T-helper 17 cell (primary cell): ENCODE measurements at places on chromosomes 7 and 10. TPM values are rescaled to one million over a fixed set of nuclear protein-coding genes. Genes with fewer than 3 reads are reported as not detected.
A peak's percentile ranks its signal among the peaks of the same experiment; 100 is the strongest.

- DNase-seq = no peak
- peaks cover 16% of the 10 kb centered on the region for H3K4me1 ChIP-seq
- H3K27me3 ChIP-seq = no peaks in the 10 kb centered on the region
- H3K4me3 ChIP-seq = peak overlapping the region; percentile 60
These were observed 36.9 kb upstream of the GSDME start for GRCh38 chr7:24793982-24794648.

DNA sequence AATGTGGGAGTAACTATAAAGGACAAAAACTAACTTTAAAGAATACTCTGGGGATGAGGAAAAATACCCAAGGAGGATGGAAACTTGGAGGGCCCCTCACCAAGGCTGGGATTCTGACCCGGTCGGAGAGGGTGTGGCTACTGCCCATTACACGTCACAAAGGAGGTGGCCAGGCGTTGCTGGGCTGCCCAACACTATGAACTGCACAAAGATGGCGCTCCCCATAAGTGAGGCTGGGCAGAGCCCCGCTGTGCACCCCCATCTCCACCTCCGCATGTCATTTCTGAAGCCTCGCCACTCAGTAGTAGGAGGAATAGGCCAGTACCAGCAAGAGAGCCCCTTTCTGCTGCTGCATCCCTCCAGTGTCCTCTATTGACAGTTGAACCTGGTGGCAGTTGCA lies 290.1 kb upstream of the ZNF32 start:
- peaks cover 21% of the 10 kb centered on the region for H3K4me1 ChIP-seq
- peaks cover 2% of the 10 kb centered on the region for H3K36me3 ChIP-seq
- H3K27ac ChIP-seq = no peak overlapping the region

The MSMB gene
- total RNA-seq = not detected

DNA sequence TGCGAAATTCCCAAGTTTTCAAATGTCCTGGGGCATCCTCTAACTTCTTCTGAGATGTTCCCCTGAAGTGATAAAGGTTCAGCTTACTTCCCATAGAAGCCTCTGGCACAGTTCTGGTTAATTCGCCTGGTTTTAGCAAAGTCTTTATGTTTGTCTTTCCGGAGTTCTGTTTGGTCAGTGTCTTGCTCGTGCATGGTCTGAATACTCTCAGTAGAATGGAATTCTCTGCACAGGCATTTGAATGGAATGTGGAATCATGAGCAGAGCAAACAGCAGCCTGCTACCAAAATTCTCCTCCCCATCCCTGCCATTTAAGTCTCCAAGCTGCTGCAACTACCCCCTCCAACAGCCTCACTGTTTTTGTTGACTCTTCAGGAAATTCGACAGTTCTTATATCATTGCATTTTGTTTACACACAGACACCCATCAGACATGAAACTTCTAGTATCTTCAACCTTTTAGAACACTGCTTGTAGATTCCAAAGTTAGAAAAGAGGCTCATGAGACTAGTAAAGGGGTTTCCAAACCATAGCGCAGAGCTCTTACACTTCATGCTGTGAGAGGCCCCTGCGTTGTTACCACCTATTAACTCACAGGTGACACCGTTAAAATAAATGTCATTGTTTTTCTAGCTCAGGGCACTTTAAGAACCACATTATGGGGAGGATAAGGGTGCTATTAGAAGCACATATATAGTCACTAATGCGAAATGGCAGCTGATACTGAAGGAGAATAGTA lies 129.7 kb downstream of the PLCE1 start:
- no peak overlapping the region for H3K27ac ChIP-seq
- no peaks in the 10 kb centered on the region for H3K4me1 ChIP-seq
- H3K4me3 ChIP-seq = no peak overlapping the region
- no peaks in the 10 kb centered on the region for H3K27me3 ChIP-seq
- DNase-seq = no peak

DNA sequence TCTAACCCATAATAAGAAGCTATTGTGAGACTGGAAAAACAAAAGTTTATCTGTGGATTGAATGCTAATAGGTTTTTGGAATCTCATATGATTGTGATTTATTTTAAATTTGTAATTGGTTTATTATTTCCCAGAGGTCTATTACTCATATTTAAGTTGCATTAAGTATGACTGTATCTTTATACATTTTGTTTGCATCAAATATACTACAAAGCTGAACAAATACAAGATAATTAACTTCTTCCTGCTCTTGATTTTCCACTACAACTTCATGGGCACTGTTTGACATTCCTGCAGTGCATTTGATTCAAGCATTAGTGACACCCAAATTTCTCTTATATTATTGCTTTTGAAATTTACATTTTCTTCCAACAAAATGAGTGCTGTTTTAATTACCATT lies 303.8 kb upstream of the LRRTM3 start:
- H3K4me3 ChIP-seq = no peak overlapping the region
- no peaks in the 10 kb centered on the region for H3K36me3 ChIP-seq
- no peaks in the 10 kb centered on the region for H3K4me1 ChIP-seq
- H3K27me3 ChIP-seq = no peaks in the 10 kb centered on the region
- H3K27ac ChIP-seq = no peak overlapping the region
- no peak for DNase-seq

The UNCX gene
- not detected for total RNA-seq

DNA sequence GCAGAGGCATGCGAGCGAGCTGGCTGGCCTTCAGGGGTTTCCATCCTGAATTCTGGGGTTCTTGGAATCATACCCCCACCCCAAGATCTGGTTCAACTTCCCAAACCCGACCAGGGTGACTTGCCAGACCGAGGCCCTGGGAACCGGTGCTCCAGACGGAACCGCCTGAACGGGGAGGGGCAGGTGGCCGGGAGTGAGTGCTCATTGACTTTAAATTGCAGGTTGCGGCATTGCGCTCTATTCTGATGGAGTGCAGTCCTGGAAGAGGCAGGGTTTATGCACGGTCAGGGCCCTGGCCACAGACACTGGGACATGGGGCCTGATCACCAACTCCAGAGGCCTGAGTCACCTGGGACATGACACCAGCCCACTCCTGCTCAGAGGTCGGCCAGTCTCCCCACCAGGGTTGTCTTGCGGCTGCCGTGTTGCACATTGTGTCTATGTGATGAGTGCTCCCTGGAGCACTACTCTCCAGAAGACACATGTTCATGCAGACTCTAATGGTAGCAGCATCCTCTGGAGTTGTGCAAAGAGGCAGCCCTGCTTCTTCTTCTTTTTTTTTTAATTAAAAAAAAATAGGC lies 5.8 kb upstream of the DDIT4 start:
- no peak for DNase-seq
- no peak overlapping the region for H3K4me3 ChIP-seq
- H3K27me3 ChIP-seq = no peaks in the 10 kb centered on the region

The SAP25 gene
- total RNA-seq = 43.1 TPM

The OR2A1 gene
- total RNA-seq = not detected

- no peak overlapping the region for H3K27ac ChIP-seq
- no peaks in the 10 kb centered on the region for H3K27me3 ChIP-seq
- no peak for DNase-seq
- no peaks in the 10 kb centered on the region for H3K36me3 ChIP-seq
These were observed 219.5 kb downstream of the PAXIP1 start for GRCh38 chr7:154783281-154783909.

DNA sequence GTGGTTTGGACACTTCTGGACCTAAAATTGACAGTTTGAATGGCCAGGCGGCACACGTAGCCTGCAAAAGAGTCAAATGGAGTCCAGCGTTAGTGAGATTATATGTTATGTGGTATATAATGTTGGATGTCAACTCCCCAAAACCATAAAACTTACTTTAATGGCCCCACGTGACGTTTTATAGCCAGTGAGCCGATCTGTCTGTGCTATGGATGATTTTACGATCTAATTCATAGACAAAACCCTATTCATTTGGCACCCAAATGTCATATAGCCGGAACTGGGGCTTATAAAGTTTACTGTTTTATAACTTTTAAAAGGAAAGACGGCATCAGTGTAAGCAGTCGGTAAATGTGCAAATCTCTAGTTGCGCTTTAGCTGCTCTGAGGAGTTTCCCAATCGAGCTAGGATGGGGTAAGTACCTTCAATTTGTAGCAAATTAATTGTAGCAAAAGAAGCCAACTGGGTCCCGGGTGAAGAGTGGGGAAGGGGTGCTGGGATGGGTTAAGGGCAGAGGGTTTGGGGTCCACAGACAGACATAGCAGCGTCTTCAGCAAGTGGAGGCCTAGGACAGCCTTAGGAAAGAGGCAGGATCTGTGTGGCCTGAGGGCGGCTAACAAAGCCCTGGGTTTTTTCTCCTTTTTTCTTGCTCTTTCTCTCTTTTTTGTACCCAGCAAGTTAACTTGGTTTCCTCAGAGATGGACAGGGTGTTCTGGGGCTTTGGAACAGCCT lies 3.2 kb downstream of the HOXA5 start:
- no peak overlapping the region for H3K4me3 ChIP-seq
- H3K36me3 ChIP-seq = no peaks in the 10 kb centered on the region
- H3K27ac ChIP-seq = no peak overlapping the region
- H3K27me3 ChIP-seq = peaks cover 64% of the 10 kb centered on the region
- DNase-seq = no peak

The GIMAP2 gene
- total RNA-seq = 68.2 TPM

- H3K36me3 ChIP-seq = no peaks in the 10 kb centered on the region
- no peaks in the 10 kb centered on the region for H3K4me1 ChIP-seq
- no peaks in the 10 kb centered on the region for H3K27me3 ChIP-seq
- no peak for DNase-seq
- no peak overlapping the region for H3K27ac ChIP-seq
These were observed 176.5 kb downstream of the GFRA1 start for GRCh38 chr10:116096526-116096925.

- no peak overlapping the region for H3K27ac ChIP-seq
- DNase-seq = no peak
- H3K4me3 ChIP-seq = no peak overlapping the region
These were observed 64.5 kb downstream of the KIAA1549 start for GRCh38 chr7:138916731-138917130.

DNA sequence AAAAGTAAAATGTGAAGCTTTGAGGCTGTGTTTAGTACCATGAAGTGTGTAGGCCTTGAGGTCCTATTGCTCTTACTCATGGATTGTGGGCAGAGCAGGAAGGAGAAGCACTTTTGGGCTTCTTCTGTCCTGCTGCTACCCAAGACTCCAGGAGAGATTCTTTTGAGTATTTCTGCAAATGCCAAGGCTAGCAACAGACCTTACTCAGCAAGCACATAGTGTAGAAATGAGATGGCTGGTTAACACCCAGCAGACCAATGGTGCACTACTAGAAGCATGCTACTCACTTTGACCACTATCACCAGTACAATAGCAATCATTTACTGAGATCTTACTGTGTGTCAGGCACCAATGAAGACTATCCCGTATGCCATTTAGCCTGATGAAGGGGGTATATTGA lies 3.2 kb downstream of the PLPP4 start:
- no peak overlapping the region for H3K4me3 ChIP-seq
- DNase-seq = no peak
- H3K36me3 ChIP-seq = peaks cover 2% of the 10 kb centered on the region
- H3K27me3 ChIP-seq = peaks cover 39% of the 10 kb centered on the region

The FRAT2 gene
- 16.8 TPM for total RNA-seq
